ENCODE measurements at places on chromosomes 3 and 15.

GRCh38 chr3:186719945-186720739 is 3.0 kb downstream of the KNG1 start:
- DNase-seq, result no peak

DNA sequence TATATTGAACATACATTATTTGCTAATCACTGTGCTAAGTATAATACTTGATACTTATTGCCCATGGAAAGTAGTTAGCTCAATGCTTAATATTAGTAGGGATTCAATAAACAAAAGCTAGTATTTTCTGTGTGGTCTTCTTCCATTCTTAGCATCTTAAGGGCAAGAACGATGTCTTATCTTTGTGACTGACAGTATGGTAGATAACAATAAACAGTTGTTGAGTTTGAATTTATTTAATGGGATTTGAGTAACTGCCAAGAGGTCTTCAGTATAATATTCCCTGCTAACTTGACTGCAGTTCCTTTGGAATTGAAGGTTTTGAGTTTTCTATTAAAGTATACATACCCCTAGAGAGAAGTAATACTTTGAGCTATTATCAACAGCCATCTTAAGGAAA is 70.1 kb downstream of the ZNF609 start:
- no peak for DNase-seq

- DNase-seq, result no peak
Observed at GRCh38 chr3:63202529-63202928, 75.6 kb upstream of the SYNPR start.

DNA sequence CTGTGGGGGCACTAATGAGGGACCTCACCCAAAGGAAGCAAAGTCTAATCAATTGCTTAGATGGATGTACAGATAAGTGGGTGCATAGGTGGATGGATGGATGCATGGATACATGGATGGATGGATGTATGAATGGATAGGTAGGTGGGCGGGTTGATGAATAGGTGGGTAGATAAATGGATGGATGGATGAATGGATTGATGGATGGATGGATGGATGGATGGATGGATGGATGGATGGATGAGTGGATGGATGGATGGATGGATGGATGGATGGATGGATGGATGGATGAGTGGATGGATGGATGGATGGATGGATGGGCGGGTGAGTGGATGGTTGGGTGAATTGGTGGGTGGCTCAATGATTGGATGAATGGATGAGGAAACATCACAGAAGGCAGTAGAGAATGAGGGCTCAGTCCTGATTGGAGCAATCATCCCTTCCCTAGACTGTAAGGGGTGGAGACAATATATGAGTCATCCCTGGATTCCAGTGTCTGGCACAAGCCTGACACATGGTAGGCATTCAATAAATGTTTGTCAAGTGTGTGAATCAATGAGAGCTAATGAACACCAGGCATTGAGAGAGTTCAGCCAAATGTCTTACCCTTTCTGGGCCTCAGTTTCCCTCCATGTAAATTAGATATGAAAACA is 40.4 kb upstream of the PXYLP1 start:
- DNase-seq, result peak; percentile 1

All from astrocyte of the spinal cord (primary cell).